ENCODE measurements at places on chromosomes 4 and X.

- DNase-seq, result no peak
These were observed 331.4 kb downstream of the ARHGAP24 start for GRCh38 chr4:85806334-85806733.

- no peak for DNase-seq
These were observed 372.9 kb downstream of the NKX6-1 start for GRCh38 chr4:84126061-84126787.

DNA sequence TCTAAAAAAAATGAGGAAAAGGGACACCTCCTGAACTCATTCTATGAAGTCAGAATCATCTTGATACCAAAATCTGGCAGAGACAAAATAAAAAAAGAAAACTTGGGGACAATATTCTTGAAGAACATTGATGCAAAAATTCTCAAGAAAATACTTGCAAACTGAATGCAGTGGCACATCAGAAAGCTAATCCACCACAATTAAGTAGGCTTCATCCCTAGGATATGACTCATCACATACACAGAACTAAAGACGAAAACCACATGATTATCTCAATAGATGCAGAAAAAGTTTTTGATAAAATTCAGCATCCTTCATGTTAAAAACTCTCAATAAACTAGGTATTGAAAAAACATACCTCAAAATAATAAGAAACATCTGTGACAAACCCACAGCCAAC is 98.3 kb downstream of the FAM47B start:
- no peak for DNase-seq

GRCh38 chr4:94690851-94691254 is 66.9 kb upstream of the BMPR1B start:
- DNase-seq, result no peak

DNA sequence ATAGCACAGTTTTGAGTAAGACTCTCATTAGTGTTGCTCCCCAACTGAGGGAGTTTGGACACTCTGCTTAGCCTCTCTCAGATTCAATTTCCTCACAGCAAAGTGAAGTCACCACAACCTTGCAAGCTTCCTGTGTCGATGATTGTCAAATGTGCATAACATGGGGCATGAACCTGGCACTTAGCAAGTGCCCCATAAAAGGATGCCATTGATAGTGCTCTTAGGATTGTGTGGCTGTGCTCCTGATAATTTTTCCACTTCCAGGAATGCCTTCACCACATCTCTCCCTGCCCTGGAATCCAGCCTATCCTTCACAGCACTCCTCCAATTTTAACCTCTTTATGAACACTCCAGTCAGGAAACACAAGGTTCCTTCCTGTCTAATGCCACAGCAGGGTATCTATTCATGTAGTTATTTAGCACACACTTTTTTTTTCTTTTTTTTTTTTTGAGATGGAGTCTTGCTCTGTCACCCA is 309.4 kb downstream of the PPP3CA start:
- DNase-seq, result no peak

- no peak for DNase-seq
These were observed 122.4 kb downstream of the PALLD start for GRCh38 chr4:168619266-168619631.

DNA sequence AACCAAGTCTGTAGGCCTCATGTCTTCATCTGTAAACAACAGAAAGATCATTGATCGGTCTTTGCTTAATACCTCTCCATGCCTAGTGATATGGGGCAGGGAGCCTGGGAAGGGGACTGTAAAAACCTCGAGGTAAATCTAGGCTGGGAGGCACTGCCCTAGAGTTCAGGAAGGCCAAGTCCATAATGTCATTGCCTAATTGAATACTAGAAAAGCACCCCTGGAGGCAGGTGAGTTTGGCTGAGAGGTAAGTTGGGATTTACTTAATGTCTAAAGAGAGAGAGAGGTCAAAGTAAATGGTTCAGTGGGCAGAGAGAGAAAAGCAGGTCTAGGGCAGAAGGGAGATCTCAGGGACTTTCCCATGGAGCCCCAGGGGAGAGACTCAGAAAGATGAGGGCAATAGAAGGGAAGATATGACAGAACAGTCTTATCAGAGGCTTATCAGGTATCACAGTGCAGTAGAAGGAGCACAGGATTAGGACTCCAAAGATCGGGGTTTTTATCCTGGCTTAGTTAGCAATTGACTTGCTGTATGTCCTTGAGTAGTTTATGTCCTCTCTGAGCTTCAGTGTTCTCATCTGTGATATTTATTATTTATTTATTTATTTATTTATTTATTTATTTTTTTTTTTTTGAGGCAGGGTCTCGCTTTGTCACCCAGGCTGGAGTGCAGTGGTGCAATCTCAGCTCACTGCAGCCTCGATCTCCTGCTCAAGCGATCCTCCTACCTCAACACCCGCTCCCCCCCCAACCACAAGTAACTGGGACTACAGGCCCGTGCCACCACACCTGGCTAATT is 85.2 kb downstream of the SLC16A2 start:
- DNase-seq, result no peak

DNA sequence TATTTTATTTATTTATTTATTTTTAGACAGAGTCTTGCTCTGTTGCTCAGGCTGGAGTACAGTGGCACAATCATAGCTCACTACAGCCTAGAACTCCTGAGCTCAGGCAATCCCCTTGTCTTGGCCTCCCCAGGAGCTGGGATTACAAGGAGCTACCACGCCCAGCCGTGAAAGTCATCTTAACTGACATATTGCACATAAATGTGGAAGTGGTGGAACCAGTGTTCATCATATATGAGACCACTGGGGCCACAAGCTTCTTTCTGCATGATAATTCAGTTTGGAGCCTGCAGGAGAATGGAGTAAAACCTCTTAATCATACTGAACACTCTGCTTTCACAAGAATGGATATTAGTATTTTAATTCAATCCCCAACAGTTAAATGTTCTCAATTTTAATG is 12.5 kb upstream of the CTSO start:
- no peak for DNase-seq

DNA sequence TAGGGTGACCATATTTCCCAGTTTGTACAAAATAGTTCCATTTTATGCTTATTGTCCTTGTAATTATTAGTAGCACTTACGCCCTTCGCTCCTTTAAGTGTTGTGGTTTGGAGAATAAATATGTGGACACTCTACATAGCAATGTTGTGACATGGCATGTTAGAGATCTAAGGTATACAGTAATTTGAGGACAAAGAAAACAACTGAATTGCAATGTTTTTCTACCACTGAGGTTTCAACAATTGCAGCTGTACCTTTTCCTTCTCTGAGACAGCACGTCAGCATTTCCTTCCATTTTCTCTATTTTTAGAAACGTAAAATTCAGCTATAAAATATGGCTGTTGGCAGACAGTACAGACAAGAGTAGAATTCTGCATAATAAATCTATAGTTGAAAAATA is 323.1 kb downstream of the MAPK10 start:
- DNase-seq, result no peak

DNA sequence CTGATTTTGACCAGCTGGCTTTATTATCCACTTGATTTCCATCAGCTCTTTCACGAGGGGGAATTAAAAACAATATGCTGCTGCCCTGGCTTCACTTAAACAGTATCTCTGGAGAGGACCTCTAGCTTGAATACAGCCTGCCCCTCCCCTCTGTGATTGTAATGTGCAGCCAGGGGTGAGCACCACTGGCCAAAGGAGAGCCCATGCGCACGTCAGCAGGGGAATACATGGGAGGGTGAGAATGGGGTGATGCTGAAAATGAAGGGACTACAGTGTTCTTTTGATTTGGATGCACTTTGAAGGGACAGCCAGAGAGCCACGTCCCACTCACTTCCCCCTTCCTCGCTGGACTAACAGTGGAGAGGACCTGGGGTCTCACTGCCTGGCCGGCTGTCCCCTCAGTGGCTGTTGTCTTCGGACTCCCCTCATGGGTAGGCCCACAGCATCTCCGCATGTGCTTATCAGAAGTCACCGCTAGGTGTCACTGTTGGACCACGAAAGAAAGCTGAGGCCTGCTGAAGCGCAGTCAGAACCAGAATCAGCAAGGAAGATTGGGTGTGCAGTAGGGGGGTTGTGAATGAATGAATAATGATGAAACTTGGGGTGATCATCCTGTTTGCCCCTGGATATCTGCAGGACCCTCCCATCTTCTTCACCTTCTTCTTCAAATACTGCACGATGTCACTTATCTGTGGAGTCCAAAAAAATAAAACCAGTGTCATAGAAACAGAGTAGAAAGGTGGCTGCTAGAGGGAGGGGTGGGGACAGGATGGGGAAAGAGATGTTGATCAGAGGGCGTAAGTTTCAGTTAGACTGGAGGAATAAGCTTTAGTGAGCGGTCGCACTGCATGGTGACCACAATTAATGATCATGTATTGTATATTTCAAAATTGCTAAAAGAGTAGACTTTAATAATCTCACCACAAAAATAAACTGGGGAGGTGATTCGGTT is 32.8 kb downstream of the CLCN4 start:
- peak; percentile 26 for DNase-seq

- peak; percentile 32 for DNase-seq
These were observed 125.3 kb downstream of the SOWAHB start for GRCh38 chr4:76772498-76773106.

DNA sequence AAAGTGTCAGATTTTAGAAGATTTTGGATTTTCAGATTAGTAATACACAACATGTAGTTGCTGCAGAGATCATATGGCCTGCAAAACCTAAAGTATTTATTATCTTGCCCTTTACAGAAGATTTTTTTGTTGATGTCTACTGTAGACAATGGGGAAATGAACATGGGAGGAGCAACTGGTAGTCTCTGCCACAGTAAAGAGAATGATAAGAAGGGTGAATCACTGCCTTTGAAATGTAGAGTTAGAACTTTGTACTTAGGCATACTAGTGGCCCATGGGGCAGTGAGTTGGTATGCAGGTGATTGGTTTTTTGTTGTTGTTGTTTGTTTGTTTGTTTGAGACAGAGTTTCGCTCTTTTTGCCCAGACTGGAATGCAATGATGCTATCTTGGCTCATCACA is 50.1 kb downstream of the GAB1 start:
- DNase-seq, result no peak

- no peak for DNase-seq
These were observed 41.7 kb upstream of the CDKN2AIP start for GRCh38 chr4:183402771-183403170.

DNA sequence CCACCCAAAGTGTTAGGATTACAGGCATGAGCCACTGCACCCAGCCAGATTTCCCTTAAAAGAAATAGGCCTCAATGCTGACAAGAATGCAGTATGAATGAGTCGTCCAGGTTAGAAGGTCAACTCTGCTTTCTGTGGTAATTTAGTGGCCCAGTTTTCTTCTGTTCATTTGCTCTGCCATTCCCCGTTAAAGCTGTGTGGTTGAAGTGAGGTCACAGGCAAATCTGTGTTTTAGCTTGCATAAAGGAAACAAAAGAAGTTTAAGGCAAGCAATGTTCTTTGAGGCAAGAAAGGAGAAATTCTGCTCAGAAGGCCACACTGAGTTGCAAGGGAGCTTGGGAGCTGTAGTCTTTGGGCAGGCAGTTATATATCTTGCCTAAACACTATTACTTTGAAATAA is 176.8 kb downstream of the LARP7 start:
- no peak for DNase-seq

DNA sequence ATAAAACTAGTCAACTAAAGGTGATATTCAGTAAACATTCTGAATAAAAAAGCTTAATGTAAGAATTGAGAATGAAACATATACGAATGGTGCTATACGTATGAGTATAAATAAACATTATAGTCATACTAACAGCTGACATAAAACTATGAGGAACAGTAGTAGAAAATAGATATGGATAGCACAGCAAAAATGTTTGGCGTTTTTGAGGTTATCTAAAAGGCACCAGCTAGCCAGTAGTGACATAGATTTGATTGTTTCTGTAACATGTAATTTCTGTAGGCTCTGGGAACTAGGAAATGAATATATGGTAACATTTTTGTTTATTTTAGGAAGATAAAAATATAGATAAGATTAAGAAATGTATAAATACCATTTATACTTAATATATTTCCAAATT is 69.3 kb downstream of the SNX25 start:
- DNase-seq, result no peak

- no peak for DNase-seq
These were observed 21.9 kb downstream of the L1CAM start for GRCh38 chrX:153864101-153864500.

GRCh38 chr4:177293208-177294033 is 16.3 kb upstream of the NEIL3 start:
- no peak for DNase-seq

DNA sequence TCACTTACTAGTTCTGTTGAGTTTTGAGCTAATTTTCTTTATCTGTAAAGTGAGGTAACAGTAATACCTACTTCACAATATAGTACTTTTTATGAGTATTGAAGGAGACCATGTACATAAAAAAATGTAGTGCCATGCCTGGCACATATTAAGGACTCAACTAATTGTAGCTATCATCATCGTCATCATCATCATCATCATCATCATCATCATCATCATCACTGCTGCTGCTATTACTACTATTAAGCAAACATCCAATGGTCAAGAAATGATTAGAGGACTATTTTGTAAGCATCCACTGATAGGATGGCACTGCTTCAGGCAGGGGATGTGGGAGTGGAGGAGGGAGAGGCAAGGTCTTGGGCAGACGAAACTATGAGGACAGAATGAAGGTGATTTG is 47.4 kb upstream of the GPR101 start:
- DNase-seq, result no peak

DNA sequence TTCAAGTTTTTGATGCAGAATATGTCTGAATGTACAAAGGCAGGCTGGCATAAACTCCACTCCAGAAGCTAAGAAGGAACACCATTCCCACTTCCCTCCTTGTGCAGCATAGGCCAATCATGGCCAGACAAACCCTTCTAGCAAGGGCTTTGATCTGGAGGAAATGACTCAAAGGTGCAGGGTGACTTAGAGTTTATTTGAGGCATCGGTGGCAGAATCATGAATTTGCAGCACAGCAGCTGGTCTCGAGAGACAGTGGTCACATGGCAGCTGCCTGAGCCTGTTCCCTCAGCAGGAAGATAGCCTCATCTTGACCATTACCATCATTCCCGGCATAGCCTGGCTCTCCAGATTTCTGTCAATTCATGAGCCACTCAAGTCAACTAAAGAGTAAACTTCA is 154.5 kb downstream of the ATP10D start:
- DNase-seq, result no peak

GRCh38 chr4:163544407-163545038 is 50.0 kb downstream of the TMA16 start:
- DNase-seq, result peak; percentile 35

DNA sequence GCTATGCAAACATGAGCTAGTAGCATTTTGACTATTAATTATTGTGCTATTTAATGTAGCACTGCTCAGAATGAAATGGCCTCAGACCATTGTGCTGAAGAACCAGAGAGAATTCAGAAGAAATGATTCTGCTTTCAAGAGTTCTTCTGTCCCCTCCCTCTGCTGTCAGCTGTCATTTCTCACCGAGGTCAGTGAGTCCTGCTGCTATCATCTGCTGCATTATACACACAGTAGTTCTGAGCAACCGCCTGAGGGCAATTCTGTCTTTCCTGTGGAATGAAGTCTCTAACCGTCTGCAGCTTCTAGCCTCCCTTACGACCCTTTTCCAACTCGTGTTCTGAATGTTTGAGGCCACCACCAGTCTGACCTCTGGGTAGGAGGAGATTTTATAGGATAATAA is 249.4 kb downstream of the HNRNPD start:
- DNase-seq, result no peak
